ENCODE measurements at places on chromosomes 7 and 10.
A peak's percentile ranks its signal among the peaks of the same experiment; 100 is the strongest.

- DNase-seq = no peak
These were observed 195.7 kb downstream of the CACNA2D1 start for GRCh38 chr7:82247814-82248433.

GRCh38 chr7:139118805-139119485 lies 9.4 kb upstream of the ZC3HAV1 start:
- DNase-seq = no peak

DNA sequence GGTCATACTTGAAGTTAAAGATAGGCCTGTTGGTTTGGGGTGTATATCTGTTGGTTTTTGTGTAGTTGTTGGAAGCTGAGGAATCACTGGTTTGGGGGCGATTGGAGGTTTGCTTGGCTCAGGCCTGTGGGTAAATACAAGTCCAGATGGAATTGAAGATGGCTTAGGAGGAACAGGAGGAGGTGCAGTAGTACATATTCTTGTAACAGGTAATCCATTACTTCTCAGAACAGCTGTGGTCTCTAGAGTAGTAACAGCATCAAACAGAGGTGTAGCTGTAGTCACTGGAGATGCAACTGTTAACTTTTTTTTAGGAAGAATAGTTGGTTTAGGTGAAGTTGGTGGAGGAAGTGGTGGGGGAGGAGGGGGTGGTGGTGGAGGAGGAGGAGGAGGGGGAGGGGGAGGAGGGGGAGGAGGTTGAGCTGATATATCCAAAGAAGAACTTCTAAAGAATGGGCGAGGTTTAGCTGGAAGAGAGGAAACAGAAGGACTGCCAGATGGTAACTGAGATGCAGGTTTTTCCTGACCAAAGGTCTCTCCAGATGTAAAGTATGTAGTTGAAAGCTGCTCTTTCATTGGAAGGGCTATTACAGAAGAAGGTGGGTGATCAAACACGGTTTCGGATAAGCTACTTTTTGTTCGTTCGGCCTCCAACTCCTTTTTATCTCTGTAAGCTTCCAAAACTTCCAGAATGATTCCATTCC lies 209.2 kb downstream of the PCLO start:
- DNase-seq = no peak

GRCh38 chr10:26642896-26643653 lies 54.4 kb upstream of the PDSS1 start:
- no peak for DNase-seq

GRCh38 chr7:34227525-34227924 lies 322.2 kb downstream of the BMPER start:
- no peak for DNase-seq

GRCh38 chr7:30671793-30672465 lies 10.3 kb downstream of the CRHR2 start:
- peak; percentile 1 for DNase-seq

DNA sequence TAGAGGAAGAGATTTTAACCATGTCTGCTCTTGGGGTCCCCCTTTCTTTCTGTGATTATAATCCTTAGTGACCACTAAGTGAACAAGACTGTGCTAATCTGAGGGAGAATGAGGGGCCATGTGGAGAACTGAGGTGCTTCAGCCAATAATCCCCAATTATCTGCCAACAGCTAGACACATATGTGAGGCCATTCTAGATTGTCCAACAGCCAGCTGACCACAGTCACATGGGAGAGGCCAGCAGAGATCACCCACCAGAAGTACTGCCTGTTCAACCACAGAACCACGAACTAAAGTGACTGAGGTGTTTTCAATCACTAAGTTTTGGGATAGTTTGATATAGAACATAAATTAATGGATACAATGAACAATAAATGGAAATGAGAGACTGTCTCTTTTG lies 74.3 kb downstream of the SEMA3E start:
- no peak for DNase-seq

DNA sequence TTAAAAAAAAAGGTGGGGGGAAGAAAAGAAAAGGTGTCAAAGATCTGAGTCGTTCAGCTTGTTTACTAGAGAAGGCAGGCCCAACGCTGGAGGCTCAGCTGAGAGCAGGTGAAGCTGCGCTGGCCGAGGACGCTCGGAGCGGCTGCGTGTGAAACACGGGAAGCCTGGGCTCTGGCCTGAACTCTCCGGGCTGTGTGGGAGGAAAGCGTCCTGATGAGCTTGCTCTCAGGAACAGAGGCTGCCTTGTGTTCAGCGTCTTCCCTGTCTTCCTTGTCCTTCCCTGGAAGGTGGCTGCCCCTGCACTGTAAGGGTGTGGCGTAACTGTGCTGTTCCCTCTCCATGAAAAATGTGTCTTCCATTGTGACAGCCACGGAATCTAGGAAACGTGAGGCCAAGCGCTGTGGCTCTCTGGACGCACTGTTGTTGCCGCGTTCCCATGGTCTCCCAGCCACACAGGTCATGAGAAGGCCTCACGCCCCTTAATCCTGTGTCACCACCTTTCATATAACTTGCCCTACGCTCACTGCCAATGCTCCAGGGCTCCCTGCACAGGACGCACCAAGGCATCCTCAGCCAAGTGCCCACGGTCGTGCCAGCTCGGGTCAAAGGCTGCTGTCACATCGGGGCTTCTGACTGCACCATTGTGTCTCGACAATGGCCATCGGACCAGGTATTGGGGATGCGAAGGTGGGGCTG lies 15.8 kb downstream of the IL15RA start:
- no peak for DNase-seq

- DNase-seq = no peak
These were observed 68.9 kb upstream of the ANTXRL start for GRCh38 chr10:46217752-46218453.

- DNase-seq = peak; percentile 54
These were observed 108.5 kb upstream of the ANLN start for GRCh38 chr7:36280840-36281812.

- DNase-seq = no peak
These were observed 1109.2 kb downstream of the GATA3 start for GRCh38 chr10:9163699-9164098.

DNA sequence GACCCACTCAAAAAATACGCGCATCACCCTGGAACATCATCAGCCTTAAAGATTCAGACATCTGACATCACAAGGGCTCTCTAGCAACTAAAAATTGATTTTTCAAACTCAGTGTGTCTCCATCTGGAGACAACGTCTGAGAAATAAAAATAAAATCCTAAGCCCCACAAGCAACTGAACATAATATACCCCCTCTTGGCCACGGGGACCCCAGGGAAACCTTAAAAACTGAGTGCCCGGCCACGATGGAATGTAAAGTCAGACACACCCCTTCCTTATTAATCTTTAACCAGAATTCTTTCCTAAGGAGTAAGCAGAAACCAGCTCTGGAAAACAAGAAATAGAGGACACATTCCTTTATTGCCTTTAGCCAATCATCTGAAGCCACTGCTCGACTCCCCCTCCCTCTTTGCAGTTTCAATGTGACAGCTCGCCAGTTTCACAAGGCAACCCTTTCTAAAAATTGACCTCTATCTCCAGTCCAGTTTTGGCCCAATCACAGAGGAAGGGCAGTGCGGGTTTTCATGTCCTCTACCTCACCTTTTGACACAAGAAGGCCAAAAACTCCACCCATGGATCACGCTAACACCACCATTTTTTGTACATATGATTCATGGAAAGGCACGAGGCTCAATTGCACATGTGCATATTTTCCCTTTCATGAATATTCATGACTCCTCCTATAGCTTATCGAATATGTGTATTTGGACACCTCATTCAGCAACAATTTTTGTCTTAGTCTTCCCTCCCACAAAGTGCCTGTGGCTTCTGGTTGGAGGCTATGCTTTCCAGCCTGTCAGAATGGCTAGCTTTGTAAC lies 24.2 kb downstream of the IFIT3 start:
- DNase-seq = peak; percentile 94

DNA sequence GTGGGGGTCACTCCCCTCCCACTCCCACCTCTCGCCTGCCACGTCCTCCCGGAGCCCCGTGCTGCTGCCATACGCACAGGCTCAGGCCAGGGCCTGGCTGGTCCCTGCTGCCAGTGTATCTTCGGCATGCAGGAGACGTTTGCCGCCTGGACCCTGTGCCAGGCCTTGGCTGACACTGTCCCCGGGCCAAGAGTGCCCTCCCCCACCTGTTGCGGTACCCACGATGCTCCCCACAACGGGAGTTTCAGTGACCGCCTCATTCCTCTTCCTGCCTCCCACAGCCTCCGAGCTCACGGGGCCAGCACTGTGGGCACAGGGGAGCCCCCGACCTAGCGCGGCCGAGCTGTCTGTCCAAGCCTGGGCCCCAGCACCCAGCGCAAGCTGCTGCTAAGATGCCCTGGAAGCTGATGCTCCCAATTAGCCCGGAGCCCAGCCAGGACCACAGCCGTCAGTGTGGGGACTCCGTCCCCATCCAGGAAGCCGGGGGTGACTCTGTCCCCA lies 7.4 kb downstream of the TTYH3 start:
- no peak for DNase-seq

DNA sequence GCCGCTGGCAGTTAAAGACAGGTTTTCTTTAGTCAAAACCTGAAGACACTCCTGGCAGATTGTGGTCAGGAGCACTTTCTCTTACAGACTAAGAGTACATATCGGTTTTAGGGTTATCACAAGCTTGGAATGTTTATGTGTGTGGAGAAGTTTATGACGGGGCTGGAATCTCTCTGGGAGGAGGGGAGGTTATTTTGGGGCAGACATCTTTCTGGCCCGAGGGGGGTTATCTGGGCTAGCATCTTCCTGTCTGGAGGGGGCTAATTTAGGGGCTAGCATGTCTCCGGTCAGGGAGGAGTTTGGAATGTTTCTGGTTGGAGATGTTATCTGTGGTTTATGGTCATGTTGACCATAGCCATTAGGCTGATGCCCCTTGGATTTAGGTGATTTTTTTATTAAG lies 141.2 kb upstream of the KIF5B start:
- DNase-seq = no peak

DNA sequence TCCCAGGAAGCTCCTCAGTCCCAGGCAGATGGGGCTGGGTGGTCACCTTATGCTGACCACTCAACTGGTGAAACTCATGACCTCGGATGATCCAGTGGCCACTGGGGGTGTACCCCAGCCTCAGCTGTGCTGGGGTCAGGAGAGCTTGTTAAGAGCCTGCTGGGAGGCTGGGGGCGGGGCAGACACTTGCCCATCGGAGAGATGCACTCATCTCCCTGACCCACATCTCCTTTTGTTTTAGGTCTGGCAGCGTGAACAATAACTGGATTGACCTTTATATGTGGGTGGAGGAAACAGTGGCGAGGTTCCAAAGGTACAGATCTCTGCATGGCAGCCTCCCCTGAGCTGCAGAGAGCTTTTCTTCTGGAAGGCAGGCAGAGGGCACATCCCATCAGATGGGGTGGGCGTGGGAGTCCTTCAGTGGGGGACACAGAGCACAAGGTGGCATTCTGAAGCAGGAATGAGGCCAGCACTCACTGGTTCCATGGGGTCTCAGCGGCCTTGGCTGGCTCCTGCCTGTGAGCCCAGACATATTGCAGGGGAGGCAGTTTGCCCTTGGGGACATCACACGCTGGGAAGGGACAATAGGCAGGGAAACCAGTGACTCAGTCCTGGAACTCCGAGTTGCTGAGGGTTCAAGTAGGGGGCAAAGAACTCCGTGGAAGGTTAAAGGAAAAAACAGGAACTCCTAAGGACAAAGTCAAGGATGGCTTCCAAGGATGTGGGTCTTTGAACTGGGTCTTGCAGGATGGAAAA lies 5.2 kb downstream of the ANTXRL start:
- no peak for DNase-seq

GRCh38 chr10:43846187-43846680 lies 197.6 kb upstream of the ZNF32 start:
- DNase-seq = peak; percentile 72

GRCh38 chr7:25333296-25333928 lies 105.1 kb upstream of the NPVF start:
- no peak for DNase-seq

DNA sequence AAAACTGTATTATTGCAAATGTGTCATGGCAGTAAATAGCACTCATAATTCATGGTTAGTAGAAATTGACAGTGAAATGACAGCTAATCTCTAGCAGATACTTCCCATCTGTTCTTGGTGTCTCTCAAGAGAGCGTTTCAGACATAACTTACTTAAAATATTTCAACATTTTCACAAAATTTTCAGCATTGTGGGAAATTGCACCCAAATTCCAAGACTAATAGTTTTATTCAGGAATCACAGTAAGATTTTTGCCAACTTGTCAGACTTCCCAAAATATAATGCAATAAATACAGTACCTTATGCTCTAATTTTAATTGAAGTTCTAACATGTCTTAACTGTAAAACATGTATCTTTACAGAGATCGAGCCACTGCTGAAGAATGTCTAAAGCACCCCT lies 41.2 kb downstream of the STK17A start:
- no peak for DNase-seq

GRCh38 chr10:81814842-81815241 lies 60.2 kb upstream of the NRG3 start:
- DNase-seq = no peak

- DNase-seq = no peak
These were observed 56.4 kb downstream of the STEAP1B start for GRCh38 chr7:22443370-22444180.

All from AG09309 (cell line).